Heart right ventricle (tissue), 16 donors: ENCODE measurements at places on chromosomes 12 and 14.

DNA sequence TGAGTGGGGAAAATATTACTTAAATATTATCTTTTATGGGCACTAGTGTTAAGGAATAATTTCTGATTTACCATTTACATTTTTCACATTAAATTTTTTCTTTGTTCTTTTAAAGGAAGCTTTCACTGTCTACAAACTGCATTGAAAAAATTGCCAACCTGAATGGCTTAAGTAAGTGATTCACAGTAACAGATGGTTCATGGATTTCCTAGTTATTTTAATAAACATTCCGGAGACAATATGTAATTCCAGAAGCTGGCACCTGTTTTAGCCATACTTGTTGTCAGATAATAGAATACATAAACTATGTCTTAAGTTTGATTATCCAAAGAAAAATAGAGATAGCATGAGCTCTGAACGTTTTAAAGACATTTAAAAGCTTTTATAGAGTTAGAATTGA is 17.1 kb downstream of the DNAL1 start:
- DNase-seq, result no peak
- no peak overlapping the region for H3K4me3 ChIP-seq
- no peaks in the 10 kb centered on the region for H3K27me3 ChIP-seq
- H3K36me3 ChIP-seq, result peaks cover 2% of the 10 kb centered on the region

GRCh38 chr12:32047357-32048212 is 59.1 kb upstream of the BICD1 start:
- peaks cover 12% of the 10 kb centered on the region for H3K4me1 ChIP-seq
- no peak overlapping the region for H3K4me3 ChIP-seq
- no peak for DNase-seq
- no peak overlapping the region for H3K27ac ChIP-seq
- H3K36me3 ChIP-seq, result no peaks in the 10 kb centered on the region

- no peaks in the 10 kb centered on the region for H3K27me3 ChIP-seq
- DNase-seq, result no peak
- H3K4me1 ChIP-seq, result no peaks in the 10 kb centered on the region
Observed at GRCh38 chr14:74506411-74506851, 12.9 kb downstream of the ISCA2 start.

- H3K36me3 ChIP-seq, result peaks cover 18% of the 10 kb centered on the region
- H3K4me3 ChIP-seq, result no peak overlapping the region
- DNase-seq, result no peak
- H3K4me1 ChIP-seq, result peaks cover 19% of the 10 kb centered on the region
- H3K27me3 ChIP-seq, result no peaks in the 10 kb centered on the region
Observed at GRCh38 chr12:132563911-132564310, 46.5 kb downstream of the LRCOL1 start.

- peak overlapping the region; percentile 31 for H3K27ac ChIP-seq
- peaks cover 8% of the 10 kb centered on the region for H3K4me1 ChIP-seq
- no peak for DNase-seq
- H3K27me3 ChIP-seq, result no peaks in the 10 kb centered on the region
- no peaks in the 10 kb centered on the region for H3K36me3 ChIP-seq
Observed at GRCh38 chr12:62834971-62835547, 99.9 kb downstream of the PPM1H start.

DNA sequence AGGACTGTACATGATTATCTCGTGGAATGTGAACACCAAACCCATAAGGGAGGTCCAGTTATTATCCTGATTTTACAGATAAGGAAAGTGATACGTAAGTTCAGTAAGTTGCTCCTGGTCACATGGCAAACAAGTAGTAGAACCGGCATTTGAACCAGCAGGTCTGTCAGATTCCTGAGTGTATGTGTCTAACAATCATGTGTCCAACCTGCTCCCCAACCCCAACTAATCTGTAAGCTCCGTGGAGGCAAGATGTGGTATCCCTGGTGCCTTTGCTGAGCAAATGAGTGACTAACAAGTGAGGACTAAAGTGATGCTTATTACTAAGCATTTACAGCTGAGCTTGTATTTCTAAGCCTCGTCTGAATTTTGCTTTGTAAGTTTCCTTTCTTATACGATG is 65.9 kb downstream of the PTPN21 start:
- no peak overlapping the region for H3K4me3 ChIP-seq
- no peak overlapping the region for H3K27ac ChIP-seq
- no peaks in the 10 kb centered on the region for H3K27me3 ChIP-seq
- H3K36me3 ChIP-seq, result no peaks in the 10 kb centered on the region
- no peaks in the 10 kb centered on the region for H3K4me1 ChIP-seq

DNA sequence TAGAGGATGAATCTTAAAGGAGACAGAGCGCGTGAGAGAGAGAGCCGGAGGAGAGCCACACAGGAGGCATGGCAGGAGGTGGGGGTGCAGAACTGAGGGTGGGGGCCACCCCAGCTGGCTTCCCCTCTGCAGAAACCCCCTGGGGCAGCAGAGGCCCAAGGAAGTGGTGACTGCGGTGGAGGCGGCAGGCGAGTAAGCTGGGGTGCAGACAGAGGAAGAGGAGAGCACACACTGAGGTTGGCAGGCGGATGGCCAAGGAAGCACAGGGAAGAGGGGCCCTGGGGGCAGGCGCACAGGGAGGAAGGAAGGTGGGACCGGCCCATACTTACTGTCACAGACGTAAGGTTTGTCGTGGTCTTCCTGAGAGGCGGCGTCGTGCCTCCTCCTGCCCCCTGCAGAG is 179.8 kb downstream of the DPF3 start:
- H3K4me1 ChIP-seq, result peaks cover 48% of the 10 kb centered on the region
- no peaks in the 10 kb centered on the region for H3K36me3 ChIP-seq
- no peak for DNase-seq
- H3K27ac ChIP-seq, result no peak overlapping the region
- H3K27me3 ChIP-seq, result no peaks in the 10 kb centered on the region
- no peak overlapping the region for H3K4me3 ChIP-seq

- H3K4me3 ChIP-seq, result no peak overlapping the region
- H3K4me1 ChIP-seq, result no peaks in the 10 kb centered on the region
- H3K27me3 ChIP-seq, result no peaks in the 10 kb centered on the region
- H3K36me3 ChIP-seq, result no peaks in the 10 kb centered on the region
Observed at GRCh38 chr12:58291106-58291505, 349.7 kb downstream of the ATP23 start.

DNA sequence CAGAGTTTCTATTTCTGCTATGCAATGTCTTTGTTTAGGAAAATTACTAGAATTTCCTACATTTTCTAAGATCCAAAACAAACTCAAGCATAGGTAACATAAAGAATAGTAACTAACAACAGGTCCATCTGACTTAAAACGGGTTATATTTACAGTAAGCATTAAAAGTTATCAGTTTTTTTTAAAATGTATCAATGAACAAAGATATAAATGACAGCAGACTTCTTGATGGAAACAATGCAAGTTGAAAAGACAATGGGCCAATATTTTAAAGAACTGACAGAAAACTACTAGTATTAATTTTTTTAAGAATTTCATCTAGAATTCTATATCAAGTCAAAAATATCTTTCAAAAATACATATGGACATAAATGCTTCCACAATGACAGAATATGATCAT is 367.1 kb upstream of the MGAT4C start:
- no peak overlapping the region for H3K4me3 ChIP-seq
- no peaks in the 10 kb centered on the region for H3K27me3 ChIP-seq
- no peaks in the 10 kb centered on the region for H3K36me3 ChIP-seq
- no peak for DNase-seq
- H3K4me1 ChIP-seq, result no peaks in the 10 kb centered on the region

- no peak overlapping the region for H3K27ac ChIP-seq
- H3K4me3 ChIP-seq, result no peak overlapping the region
- H3K4me1 ChIP-seq, result peaks cover 45% of the 10 kb centered on the region
- H3K27me3 ChIP-seq, result no peaks in the 10 kb centered on the region
Observed at GRCh38 chr12:116172224-116172849, 105.2 kb downstream of the MED13L start.

DNA sequence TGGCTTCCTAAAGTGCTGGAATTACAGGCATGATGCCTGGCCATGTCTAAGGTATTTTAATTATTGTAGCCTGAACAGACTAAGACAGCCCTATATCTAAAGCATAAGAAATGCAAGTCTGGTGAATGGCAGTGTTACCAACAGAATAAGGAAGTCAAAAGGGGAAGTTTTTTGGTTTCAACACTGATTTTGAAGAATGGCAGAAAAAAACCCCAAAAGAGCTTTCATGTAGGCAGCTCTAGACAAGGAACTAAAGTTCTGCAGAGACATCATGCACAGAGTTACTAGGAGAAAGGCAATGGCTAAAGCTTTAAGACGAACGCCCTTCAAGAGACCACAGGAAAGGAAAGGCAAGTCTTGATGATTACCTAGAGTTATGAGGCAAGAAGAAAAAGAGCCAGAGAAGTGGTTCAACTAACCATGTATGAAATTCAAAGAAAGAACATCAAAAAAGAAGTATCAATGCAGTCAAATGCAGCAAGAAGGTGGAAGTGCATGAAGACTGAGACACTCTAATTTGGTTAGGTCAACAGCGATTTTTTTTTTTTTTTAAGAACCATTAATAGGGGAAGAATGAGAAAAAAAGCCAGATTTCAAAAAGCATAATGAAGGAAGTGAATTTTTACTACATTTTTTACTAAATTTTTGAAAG is 50.8 kb downstream of the RPS6KA5 start:
- no peaks in the 10 kb centered on the region for H3K27me3 ChIP-seq
- peak overlapping the region; percentile 81 for H3K27ac ChIP-seq
- no peaks in the 10 kb centered on the region for H3K36me3 ChIP-seq
- H3K4me3 ChIP-seq, result no peak overlapping the region
- no peak for DNase-seq

- peaks cover 3% of the 10 kb centered on the region for H3K4me1 ChIP-seq
- no peaks in the 10 kb centered on the region for H3K27me3 ChIP-seq
- H3K4me3 ChIP-seq, result no peak overlapping the region
- no peak for DNase-seq
Observed at GRCh38 chr12:32906399-32907165, 10.0 kb upstream of the PKP2 start.

DNA sequence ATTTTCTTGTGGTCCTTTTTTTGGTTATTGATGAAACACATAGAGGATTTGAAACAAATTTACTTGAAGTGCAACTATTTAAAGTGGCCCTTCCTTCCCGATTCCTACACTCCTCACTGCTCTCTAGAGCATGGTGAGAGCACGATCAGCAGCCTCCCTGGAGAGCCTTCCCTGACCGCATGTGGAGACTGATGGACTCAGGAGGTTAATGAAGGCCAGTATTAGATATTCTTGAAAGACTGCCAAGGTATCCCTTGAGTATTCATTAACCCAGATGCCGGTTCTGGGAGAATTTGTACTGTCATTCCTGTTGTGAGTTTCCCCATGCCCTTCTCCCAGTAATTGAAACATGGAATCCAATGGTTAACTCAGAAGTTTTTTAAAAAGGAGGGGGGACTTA is 102.8 kb upstream of the FGD4 start:
- H3K27ac ChIP-seq, result no peak overlapping the region
- no peaks in the 10 kb centered on the region for H3K4me1 ChIP-seq
- H3K27me3 ChIP-seq, result no peaks in the 10 kb centered on the region
- DNase-seq, result no peak

- peaks cover 37% of the 10 kb centered on the region for H3K36me3 ChIP-seq
- peaks cover 15% of the 10 kb centered on the region for H3K4me1 ChIP-seq
- no peaks in the 10 kb centered on the region for H3K27me3 ChIP-seq
- no peak overlapping the region for H3K4me3 ChIP-seq
Observed at GRCh38 chr14:75993567-75994041, 8.0 kb downstream of the IFT43 start.

DNA sequence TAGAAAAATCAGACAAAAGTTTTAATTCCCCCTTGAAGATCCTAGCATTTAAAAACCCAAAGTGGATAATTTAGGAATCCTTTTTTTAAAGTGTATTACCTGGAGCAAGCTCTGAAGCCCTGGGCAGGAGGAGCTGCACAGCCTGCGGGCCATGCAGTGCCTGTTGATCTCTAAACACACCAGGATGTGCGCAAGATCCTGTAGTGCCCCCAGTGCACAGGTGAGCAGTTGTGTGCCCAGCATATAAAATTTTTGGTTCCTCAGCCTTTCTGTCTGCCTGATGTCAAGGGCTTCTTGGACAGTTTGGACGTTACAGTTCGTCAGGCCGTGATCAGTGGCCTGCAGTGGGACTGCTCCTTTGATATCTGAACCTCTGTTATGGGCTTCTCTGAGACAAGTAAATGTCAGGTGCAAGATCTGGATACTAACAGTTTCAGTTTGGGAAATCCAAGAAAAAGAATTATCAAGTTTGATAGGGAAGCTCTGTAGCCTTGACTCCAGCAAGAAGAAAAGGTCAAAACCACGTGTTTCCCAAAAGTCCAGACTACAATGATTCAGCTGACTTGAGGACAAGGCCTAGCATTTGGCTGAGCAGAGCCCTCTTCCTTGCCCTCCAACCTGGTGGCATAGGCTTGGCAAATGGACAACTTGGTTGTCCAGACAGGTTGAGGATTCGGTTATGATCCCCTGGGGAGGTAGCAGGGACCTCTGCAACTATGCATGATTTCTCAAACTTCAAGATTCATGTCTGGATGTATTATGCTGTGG is 1.0 kb downstream of the ATXN7L3B start:
- no peak for DNase-seq
- no peaks in the 10 kb centered on the region for H3K27me3 ChIP-seq
- H3K4me3 ChIP-seq, result peak overlapping the region; percentile 85

DNA sequence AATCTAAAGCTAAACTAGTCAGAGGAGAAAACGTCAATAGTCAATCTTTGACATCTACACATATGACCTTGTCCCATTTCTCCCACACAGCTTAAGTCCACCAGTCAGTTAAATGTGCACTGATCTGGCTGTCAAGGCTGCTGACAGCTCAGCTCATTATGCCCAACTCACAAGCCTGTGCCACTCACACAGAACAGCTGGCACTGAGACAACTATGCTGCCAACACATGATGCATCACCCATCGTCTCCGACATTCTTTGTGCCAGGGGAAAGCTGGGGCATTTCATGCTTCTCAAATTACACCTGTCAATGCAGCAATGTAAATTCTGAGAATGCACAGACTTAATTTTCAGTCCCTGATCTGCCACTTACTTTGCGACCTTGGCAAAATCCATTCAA is 25.3 kb downstream of the GNS start:
- H3K4me3 ChIP-seq, result no peak overlapping the region
- peak overlapping the region; percentile 35 for H3K27ac ChIP-seq
- H3K4me1 ChIP-seq, result peaks cover 2% of the 10 kb centered on the region
- H3K36me3 ChIP-seq, result peaks cover 72% of the 10 kb centered on the region
